ENCODE measurements at places on chromosomes 2 and 18. TPM values are rescaled to one million over a fixed set of nuclear protein-coding genes. Genes with fewer than 3 reads are reported as not detected.

The MALT1 gene
- 8.8 TPM for total RNA-seq

The RUFY4 gene
- total RNA-seq = not detected

- DNase-seq = no peak
These were observed 190.7 kb downstream of the NCKAP5 start for GRCh38 chr2:133377599-133377998.

DNA sequence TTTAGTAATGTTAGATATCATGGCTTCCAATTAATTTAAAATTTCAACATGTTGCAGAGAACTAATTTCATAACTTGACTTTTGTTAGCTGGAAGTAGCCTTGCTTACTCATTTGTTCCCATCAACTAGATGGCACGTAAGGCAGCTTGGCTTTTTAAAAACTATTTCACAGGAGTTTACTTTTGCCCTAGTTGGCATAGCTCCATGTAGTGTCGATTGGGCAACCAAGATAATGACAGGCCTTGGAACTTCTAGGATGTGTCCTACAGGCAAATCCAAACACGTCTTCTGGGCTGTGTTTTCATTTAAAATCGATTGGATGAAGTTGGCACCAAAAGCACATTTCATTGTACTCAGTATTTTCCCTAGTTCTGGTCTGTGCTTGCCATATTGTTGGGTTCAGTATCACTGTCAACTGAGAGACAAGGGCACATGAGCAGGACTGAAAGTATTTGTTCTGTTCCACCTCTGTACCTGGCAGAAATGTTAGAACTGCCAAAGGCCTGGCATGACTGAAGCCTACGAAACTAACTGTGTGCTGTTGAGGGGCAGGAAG is 29.4 kb downstream of the HADHB start:
- DNase-seq = peak; percentile 31

- DNase-seq = peak; percentile 72
These were observed 69.0 kb upstream of the TAF1B start for GRCh38 chr2:9774266-9774665.

The KCNG2 gene
- not detected for total RNA-seq

DNA sequence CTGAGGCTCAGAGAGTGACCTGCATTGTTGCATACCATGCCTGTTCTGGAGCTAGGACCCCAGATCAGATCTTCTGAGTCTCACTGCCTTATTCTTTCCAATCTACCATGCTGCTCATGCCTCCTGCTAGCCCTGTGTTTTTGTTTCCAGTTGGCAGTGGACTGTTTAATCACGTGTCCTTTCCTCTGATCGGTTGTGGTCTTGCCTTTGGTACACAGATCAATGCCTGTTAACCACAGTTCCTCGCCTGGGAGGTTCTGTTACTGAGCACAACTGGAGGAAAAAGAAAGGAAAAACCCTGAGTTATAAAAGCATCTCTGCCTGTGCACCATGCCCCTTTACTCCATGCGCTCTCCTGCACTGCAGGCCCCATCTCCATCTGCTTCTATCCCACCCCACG is 329.1 kb downstream of the SETBP1 start:
- DNase-seq = no peak

GRCh38 chr18:52409727-52410126 is 69.7 kb downstream of the DCC start:
- no peak for DNase-seq

DNA sequence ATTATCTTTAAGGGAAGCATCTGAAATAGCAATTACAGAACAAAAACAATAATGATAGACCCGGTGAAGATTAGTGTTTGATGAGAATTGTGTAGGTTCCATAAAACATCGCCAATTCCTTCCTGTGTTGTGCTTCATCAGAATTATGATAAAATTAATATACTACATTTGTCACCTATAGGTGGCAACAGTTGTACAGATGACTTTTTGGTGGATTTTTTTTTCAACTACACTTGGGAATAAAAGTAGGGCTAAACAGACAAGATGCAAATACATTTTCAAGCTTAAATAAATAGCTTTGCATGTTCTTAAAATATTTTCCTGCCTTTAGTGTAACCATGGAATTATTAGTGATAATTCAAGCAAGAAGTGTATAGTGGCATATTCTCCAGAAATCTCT is 7.0 kb upstream of the LYPD1 start:
- DNase-seq = no peak

The NT5DC4 gene
- total RNA-seq = not detected

GRCh38 chr2:227703280-227703732 is 14.5 kb downstream of the SLC19A3 start:
- no peak for DNase-seq

- no peak for DNase-seq
These were observed 76.1 kb upstream of the CPO start for GRCh38 chr2:206863196-206863595.

GRCh38 chr2:46334389-46335271 is 37.4 kb downstream of the EPAS1 start:
- no peak for DNase-seq

DNA sequence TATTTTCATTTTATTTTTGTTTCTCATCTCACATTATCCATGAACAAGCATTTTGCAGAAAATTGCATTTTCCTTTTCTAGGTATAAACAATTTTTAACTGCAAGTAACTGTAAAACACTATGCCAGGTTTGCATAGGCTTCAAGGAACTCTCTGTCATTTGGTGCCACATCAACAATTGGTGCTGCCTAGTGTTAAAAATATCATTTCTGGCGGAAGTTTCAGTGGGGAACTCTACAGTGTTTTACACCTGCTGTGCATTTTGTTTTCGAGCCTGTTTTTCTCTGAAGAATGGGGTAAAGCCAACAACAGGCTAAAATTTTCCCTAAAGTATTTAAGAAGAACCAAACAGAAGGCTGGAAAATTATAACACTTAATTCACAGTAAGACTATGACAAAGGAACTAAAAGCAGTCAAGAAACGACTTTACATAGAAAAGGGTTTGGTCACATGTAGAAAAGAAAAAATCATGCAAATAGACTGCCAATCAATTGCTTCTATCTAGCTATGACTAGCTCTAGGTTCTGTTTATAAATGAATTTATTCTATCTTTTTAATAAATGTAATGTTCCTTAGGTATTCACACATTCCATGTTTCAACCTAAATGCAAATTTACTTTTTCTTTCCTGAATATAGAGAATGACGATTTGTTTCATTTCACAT is 21.4 kb upstream of the FRZB start:
- no peak for DNase-seq

- peak; percentile 60 for DNase-seq
These were observed 150.6 kb downstream of the RIF1 start for GRCh38 chr2:151560289-151560688.

The SLC30A3 gene
- total RNA-seq = not detected

- no peak for DNase-seq
These were observed 810.1 kb upstream of the POU3F3 start for GRCh38 chr2:104043864-104044263.

Measured in psoas muscle (tissue), 8 donors.